ENCODE measurements at places on chromosomes 1 and 21.

DNA sequence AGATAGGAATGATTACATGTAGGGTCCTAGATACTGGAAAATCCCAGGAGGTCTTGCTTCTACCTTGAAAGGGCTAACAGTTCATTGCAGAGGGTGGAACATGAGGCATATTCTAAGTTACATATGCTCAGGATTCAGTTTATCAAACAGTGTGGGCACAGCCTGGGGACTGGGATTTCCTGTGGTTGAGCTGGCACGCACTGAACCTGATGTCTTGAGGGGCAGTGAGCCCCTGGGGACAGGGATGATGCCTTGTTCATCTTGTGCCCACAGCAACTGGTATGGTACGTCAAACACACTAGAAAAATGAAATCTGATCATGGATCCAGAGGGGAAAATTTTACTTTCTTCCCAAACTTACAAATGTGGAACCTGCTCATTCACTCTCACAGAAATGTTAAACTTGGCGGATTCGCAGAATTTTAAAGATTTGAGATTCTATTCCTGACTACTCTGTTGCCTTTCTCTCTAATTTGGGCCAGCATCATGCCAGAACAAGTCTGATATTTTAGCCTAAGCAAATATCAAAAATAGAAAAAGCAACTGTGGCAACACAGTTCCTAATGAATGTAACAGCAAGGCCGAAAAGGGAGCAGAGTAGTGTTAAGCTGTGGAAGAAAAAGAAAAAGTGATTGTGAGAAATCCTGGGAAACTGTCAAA is 68.2 kb upstream of the COL24A1 start:
- DNase-seq: no peak

GRCh38 chr1:235648954-235649367 is 623 bp downstream of the GNG4 start:
- DNase-seq: peak; percentile 45

- no peak for DNase-seq
Observed at GRCh38 chr1:206954459-206955342, 8.4 kb upstream of the PIGR start.

GRCh38 chr1:22575532-22576149 is 12.4 kb downstream of the EPHA8 start:
- no peak for DNase-seq

- no peak for DNase-seq
Observed at GRCh38 chr1:209132736-209133467, 450.6 kb upstream of the CAMK1G start.

GRCh38 chr1:55707196-55707595 is 492.0 kb upstream of the USP24 start:
- DNase-seq: no peak

GRCh38 chr1:25992689-25993171 is 5.1 kb downstream of the PAFAH2 start:
- no peak for DNase-seq

GRCh38 chr21:16476056-16476825 is 746.5 kb downstream of the USP25 start:
- no peak for DNase-seq

DNA sequence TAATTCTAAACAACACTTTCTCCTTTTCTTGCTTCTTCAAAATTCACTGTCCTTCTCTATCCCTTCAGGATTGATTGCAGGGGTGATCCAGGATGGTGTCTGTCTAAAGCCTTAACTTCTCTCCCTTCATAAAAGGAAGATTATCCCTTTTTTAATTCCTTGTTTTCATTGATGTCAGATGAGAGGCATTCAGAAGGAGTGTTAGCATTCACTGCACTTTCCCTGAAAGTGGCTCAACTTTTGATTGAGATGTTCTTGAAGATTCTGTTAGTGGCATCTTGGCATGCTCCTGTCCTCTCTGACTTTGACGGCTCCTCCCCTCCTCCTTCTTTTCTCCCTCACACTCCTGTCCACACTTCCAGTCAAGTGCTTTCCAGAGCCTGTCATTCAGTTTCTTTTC is 71.6 kb downstream of the ST6GALNAC3 start:
- no peak for DNase-seq

DNA sequence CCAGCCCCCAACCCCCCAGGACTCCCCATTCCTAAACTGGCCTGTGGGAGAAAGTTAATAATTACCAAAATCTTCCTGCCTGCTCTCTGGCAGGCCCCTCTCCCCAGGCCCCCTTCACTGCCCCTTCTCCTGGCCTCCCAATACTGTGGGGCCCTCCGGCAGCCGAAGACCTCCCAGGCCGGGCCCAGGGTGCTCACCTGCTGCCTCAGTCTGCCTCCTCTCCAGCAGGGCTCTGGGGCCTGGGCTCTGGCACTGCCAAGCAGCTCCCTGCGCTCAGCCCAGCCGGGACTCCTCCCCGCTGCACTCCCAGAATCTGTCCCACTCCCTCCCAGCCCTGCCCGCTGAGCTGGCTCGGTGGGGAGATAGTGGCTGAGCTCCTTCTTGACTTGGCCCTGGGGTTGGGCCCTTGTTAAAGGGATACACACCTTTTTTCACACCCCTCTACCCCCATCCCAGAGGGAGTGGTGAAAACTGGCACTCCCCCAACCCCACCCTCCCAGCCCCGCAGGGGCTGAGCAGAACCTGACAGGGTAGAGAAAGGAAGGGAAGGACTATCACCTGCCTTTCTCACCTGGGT is at the start of gene S100A16:
TSS of gene S100A16 (minus strand) at position 383 of the 577 bp plus-strand sequence. CDS start 4,986 bp downstream, outside the sequence.
- no peak for DNase-seq

DNA sequence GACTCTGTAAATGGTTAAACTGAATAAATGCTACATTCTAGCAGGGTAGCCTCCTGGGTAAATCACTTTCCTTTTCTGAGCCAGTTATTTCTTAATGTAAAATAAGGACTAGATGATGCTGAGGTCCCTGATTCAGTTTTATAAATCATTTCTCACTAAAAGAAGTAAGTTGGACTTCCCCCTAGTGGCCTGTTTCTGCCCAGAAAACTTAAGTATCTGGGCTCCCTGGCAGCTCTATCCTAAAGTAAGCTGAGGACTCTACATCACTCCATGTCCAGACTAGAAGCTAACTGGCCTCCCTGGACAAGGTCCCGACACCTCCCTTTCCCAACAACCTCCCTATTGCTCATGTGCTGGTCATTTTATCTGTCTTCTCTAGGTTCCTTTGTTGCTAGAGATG is 3.0 kb downstream of the GPN2 start:
- DNase-seq: no peak

Measured in activated CD4-positive, alpha-beta T cell treated with anti-CD3 and anti-CD28 coated beads, Interleukin-2, amount 50 U/mL, for 4 hours (primary cell).